ENCODE measurements at places on chromosomes 2 and 18.

- DNase-seq: no peak
Observed at GRCh38 chr18:46034230-46034629, 37.8 kb downstream of the PSTPIP2 start.

GRCh38 chr2:195561116-195561921 lies 95.7 kb upstream of the SLC39A10 start:
- no peak for DNase-seq

DNA sequence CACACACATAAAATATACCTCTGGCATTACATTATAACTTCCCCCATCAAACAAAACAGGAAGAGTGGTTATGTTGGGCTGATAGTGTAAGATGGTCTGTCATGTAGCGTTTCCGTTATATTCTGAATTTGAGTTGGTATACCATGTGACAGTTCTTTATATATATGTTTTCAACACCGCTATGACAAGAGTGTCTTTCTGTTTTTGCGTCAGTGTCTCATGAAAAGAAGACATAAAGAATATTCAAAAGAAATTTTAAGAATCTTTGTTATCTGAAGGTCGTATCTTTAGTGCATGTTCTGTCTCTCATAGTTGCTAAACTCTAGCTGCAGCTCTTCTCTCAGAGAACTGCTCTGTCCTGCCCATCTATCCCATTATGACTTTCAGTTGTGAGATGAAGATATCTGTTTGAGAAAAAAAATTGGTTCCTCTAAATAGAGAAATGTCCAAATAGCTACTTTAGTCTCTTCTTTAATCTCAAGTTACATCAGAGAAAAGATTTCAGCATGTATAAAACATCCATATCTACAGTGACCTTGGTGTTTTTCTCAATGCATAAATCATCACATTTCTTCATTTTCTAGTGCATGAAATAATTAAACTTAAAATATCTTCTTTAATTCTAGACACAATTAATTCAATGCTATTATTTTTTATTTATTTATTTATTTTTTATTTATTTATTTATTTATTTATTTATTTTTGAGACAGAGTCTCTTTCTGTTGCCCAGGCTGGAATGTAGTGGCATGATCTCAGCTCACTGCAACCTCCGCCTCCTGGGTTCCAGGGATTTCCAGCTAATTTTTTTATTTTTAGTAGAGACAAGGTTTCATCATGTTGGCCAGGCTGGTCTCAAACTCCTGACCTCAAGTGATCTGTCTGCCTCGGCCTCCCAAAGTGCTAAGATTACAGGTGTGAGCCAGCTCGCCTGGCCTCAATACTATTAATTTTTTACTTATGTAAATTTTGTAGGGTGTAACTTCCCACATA lies 24.3 kb upstream of the PSME4 start:
- no peak for DNase-seq

DNA sequence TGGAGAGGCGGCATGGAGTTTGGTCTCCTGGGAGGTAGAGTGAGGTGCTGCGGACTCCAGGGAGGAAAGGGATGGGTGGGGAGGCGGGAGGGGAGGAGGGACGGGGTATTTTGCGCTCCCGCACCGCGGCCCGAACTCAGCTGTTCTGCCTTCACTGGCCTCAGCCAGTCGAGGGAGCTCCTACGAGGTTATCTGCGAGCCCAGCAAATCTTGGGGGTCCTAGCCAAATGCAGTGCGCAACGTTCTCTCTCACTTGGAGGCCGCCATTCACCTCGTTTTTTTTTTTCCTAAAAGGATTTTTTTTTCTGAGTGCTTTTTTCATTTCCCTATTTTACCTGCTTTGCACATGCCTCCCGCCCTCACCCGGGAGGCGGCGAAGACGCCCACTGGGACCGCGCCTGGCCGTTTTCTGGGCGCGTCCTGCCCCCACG lies 877 bp upstream of the BCL2L11 start:
- no peak for DNase-seq

- DNase-seq: no peak
Observed at GRCh38 chr2:197219636-197220035, 90.9 kb downstream of the ANKRD44 start.

- DNase-seq: no peak
Observed at GRCh38 chr2:169158874-169159273, 89.5 kb downstream of the DHRS9 start.

DNA sequence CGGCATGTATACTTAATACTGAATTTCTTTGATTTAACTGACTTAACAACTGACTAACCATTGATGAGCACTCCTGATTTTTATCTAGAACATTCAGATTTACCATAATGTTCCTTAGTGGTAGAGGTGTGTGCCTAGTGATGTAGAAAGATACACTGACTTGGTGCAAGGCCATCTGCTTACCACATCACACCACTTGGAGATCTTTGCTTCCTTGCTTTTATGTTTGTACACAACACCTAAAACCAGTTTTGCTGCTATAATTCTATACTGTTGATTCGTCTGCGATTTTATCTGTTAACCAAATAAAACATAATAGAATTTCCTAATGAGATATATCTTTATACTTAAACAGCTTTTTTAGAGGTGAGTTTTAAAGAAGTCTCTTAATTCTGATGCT lies 3.9 kb upstream of the FARP2 start:
- DNase-seq: no peak

DNA sequence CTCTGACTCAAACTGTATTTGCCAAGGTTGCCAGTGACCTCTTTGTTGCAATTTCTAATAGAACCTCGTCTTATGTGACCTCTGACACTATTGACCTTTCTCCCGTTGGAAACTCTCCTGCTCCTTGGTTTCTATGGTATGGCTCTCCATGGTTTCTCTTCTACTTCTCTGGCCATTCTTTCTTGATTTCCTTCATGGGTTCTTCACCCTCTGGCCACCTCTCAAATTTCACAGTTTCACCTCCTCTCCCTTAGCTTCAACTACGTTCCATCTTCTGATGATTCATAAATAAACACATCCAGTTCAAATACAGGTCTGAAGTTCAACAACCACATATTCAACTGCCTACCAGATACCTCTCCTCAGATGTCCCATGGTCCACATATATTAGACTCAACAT lies 109.5 kb downstream of the CACNB4 start:
- DNase-seq: no peak

DNA sequence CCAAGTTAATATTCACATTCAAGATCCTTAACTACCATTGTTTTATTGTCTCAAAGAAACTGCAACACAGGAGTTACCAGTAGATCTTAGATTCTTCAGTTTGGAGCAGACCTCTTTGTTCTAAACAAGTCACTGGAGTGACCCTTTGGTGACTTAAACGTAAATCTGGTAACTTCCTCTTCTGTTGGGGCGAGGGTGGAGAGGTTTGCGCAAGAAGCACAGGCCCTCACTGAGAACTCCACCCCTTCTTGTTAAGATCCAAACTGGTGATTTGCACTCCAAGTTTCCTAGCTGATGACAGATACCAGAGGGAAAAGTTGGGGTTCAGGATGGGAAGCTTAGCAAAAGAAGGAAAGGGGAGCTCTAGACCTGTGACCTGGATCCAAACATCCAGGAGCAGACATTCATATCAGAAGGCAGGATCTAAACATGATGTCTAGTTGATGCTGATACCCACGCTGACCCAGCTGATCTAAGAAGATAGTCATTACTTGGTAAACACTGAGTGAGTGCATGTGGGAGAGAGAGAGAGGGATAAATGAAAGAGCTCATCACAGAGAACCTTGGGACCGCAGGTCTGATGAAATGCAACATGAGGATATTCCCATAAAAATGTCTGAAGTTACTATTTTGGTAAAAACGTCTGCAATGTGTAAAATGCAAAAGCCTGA lies 256.0 kb downstream of the CDH20 start:
- no peak for DNase-seq

DNA sequence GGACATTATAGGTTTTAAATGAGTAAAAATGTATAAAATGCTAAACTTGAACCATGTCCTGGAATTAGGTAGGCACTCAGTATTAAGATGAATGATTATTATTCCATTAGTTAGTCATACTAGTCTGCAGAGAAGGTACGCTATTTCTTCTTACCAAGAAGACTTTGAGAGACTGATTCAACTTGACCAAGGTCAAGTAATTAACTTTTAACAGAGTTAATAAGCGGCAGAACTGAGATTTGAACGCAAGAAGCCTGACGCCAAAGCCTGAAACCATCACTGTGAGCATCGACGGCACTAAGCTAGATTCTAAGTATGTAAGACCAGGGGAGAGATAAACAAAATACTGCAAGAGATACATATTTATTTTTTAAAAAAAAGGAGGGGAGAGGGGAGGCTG lies 2.6 kb downstream of the EVA1A start:
- no peak for DNase-seq

DNA sequence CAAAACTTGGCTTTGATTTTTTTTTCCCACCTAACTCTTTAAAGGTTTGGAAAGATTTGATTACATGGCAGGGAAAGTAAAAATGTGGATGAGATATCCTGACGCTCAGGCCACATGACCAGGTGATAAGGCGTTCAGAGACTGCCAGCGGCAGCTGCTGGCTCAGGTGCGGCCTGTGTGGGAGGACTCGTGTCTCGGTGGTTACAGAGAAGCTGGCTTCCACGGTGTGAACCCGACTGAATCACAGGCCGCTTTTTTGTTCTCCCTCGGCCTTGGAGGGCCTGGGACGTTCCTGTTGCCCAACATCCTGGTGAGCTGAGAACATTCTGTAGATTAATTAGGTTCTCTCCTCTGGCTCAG lies 124.2 kb upstream of the ZNF516 start:
- DNase-seq: no peak

DNA sequence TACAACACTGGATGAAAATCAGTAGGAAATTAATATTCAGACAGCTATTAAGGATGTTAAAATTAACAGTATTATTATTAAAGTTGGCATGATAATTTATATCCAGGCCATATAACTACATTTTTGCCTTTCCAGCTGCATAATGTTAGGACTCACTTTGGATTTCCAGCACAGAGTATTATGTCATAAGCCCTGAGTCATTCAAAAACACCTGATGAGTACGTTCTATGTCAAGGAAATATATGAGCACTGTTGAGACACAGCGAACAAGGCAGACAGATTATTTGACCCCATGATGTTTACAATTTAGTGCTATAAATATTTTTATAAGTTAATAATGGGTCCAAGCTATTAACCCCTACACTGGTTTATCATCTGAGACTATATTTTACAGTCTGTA lies 59.8 kb upstream of the RIT2 start:
- DNase-seq: no peak

DNA sequence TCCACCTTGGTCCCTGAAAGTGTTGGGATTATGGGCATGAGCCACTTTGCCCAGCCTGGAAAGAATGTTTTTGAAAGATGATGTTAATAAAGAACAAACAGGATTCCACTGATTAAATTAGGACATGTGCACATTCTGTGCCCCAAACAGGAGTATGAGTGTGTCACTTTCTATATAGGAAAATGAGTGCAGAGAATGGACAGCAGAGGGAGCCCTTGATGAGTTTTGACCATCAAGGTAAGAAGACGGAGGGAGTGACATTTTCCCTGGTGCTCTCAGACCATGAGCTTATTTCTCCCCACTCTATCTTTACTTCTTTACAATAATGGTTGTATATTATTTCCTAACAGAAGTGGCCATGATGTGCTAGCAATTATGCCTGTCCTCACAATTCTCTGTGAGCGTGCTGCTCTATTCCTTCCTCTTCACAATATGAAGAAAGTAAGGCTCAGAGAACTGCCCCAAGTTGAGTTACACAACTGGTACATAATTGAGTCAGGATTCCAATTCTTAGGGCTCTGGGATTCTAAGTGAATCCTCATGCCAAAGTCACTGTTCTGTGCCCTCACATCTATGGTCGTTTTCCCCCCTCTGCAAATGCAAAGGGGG lies 20.6 kb downstream of the RPL37A start:
- peak; percentile 84 for DNase-seq

- no peak for DNase-seq
Observed at GRCh38 chr2:209661286-209661894, 110.2 kb upstream of the UNC80 start.

All from muscle of arm (tissue), 14 donors.